ENCODE measurements at places on chromosomes 4 and X.
A peak's percentile ranks its signal among the peaks of the same experiment; 100 is the strongest.

- DNase-seq: no peak
These were observed 849.1 kb upstream of the SLIT2 start for GRCh38 chr4:19402581-19403065.

DNA sequence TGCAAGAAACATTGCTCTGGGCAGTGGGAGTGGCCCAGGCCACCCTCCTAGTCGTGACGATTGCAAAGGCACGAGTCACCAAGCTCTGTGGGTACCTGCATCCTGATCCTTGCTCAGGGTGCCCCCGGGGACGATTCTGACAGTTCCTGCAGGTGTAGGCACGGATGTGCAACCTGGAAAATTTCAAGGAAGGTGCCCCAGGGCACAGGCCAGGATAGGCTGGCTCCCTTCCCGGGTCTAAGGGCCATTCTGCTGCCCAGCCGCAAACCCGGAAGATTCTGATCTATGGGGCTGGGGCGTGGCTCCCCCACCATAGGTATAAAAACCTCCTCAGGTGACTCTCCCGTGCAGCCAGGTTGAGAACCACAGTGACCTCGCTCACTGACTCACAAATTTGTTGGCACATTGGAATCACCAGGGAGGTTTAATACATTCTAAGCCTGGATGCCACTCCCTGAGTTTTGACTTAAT is 228.5 kb downstream of the PTTG2 start:
- DNase-seq: no peak

- peak; percentile 42 for DNase-seq
These were observed 6.1 kb downstream of the SLC7A11 start for GRCh38 chr4:138236037-138236436.

DNA sequence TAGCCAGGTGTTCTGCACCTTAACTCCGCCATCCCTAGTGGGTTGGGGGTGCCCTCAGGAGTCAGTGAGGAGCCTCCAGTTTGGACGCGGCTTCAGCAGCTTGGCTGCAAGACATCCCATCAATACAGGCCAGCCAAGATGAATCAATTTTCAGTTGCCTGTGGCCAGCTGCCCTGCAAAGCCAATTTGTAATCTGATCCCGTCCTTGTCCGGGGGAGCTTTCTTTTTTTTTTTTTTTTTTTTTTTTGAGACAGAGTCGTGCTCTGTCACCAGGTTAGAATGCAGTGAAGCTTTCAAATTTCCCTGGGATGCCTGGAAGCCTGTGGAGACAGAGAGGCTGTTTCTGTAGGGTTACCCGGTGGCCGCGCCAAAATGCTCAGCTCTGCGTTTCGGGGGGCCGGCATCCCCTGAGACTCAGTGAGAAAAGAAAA is 192.5 kb downstream of the ASMT start:
- no peak for DNase-seq

GRCh38 chrX:136694431-136695087 is 46.6 kb downstream of the CD40LG start:
- peak; percentile 56 for DNase-seq

- no peak for DNase-seq
These were observed 37.2 kb upstream of the SCRG1 start for GRCh38 chr4:173436149-173436579.

- DNase-seq: no peak
These were observed 748.0 kb upstream of the PCDH7 start for GRCh38 chr4:29972121-29972520.

DNA sequence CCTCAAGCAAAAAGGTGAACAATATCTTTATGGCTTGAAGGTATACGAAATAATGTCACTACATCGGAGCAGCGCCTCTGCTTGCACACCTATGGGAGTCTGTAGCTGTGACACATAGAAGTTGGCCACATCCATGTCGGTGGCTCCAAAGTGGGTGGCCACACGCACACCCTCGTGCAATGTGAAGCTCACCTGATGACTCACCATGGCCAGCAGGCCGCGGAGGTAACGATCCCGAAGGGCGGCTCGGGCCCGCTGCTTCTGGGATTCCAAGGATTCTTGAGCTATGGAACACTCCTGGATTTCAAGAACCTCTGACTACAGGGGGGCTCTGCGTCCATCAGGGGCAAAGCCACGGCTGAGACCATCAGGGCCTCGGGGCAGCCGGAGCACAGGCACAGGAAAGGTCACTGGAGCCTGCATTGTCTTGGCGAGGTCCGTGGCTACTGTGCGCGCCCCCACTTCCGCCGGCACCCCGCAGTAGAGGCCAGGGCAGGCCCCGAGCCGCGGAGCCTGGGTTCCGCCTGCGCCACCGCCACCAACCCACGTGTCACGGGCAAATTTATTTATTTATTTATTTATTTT is 25.2 kb downstream of the NYX start:
- no peak for DNase-seq

- DNase-seq: no peak
These were observed 27.5 kb upstream of the NDUFC1 start for GRCh38 chr4:139329665-139330200.

DNA sequence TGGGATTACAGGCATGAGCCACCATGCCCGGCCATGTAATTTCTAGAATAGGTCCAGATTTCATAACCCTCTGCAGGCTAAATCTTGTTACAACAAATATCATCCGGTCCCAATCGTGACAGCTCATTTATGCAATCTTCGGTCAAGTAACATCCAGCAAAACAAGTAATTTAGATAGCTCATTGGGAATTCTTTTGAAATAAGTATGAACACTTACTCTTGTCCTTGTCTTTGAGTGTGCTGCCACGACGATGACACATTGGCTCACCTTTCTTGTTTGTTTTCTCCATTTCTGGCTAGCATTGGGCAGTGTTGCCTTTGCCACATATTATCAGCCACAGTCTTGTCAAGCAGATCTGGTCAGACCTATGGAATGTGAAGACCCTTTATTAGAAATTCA is 92.0 kb downstream of the PHEX start:
- no peak for DNase-seq

- DNase-seq: peak; percentile 75
These were observed 2.6 kb upstream of the ZNF674 start for GRCh38 chrX:46547857-46548256.

GRCh38 chrX:16213961-16214360 is 46.7 kb downstream of the MAGEB17 start:
- no peak for DNase-seq

DNA sequence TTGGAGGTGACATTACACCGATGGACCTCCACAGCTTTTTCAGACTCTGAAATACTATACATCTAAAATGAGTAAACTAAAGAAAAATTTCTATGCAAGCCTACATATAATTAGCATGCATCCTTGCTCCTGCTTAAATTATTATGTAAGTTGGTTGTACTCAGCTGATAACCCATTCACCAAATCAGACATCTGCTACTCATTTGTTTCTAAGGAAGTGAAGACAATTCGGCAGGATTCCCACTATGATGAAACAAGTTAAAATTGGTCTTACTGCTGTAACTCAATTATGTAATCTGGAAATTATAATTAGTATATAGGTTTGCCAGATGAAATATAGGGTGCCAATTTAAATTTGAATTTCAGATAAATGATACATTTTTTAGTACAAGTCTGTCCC is 59.5 kb upstream of the FGF13 start:
- no peak for DNase-seq

- DNase-seq: no peak
These were observed 402.5 kb downstream of the RAPGEF2 start for GRCh38 chr4:159505266-159505975.

DNA sequence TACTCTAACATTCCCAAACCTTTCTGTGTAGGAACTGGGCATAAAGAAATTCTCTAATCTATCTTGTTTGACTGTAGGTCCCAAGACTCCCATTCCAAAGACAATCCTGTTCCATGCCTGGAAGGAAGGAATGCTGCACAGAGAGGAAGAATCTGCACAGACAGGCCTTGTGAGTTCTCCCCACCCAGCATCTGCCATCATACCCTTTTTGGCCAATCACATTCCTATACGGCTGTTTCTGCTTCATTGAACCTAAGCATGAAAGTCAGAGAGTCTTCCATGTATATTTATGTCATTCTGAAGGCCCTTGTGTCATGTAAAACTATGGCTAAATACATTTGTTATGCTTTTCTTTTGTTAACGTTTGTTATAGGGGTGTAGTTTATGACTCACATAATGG is 667.7 kb upstream of the IGFBP7 start:
- DNase-seq: no peak

DNA sequence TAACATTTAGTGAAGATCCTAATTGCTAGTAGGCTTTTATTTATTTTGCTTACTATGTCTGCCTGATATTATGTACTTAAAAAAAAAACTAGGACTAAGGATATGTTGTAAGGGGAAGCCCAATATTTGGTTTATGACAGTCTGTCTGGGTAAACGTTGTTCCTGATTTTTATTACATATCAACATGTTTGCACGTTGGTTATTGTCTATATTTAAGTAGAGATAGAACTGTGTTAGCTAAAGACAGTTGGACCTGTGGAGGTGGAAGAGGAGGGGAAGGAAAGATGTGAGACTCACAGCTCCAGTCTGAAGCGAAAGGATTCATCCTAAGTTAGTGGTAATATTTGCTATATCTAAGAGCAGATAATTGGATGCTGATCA is 90.3 kb downstream of the TMEM131L start:
- no peak for DNase-seq

DNA sequence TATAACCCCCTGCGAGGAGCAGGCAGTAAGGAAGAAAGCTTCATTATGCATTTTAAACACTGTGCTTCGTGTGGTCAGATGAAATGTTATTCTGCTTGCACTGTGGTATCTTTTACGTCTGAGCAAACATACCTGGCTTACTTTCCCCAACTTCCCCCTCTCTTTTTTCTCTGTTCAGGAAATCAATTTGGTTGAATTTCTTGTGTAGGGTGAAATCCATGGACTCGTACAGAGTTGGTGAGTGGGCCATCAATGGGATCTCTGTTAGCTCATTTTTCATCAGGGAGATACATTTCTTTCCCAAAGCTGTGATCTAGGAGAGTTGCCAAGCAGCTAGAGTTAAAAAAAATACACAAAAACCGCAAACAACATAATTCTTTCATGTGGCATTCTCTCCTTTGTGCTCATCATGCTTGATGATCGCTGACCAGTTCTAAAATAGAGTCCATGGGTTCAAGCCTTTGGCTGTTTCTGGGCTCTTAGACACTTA is 98.5 kb downstream of the FRAS1 start:
- no peak for DNase-seq

GRCh38 chr4:168570466-168570865 is 73.6 kb downstream of the PALLD start:
- DNase-seq: no peak

GRCh38 chr4:150244600-150244999 is 166.4 kb downstream of the DCLK2 start:
- DNase-seq: no peak

DNA sequence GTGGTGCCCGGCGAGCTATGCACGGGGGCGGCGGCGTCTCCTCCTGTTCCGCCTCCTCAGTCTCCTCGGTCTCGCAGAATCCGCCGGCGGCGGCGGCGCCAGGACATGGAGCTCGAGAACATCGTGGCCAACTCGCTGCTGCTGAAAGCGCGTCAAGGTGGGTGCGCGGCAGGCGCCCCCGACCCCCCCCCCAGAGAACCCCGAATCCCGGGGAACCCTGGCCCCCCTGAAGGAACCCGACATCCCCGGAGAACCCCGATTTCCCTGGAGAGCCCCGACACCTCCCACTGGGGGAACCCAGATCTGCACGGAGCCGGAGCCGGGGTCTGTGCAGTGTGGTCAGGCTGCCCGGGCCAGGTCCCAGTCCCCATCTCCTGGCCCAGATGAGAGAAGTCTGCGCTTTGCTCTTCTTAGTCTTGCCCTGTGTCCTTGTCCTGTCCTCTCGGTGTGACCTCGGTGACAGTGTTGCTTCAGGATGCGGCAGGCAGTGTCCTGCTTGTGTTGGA is 648 bp downstream of the GRK4 start:
- DNase-seq: peak; percentile 71

DNA sequence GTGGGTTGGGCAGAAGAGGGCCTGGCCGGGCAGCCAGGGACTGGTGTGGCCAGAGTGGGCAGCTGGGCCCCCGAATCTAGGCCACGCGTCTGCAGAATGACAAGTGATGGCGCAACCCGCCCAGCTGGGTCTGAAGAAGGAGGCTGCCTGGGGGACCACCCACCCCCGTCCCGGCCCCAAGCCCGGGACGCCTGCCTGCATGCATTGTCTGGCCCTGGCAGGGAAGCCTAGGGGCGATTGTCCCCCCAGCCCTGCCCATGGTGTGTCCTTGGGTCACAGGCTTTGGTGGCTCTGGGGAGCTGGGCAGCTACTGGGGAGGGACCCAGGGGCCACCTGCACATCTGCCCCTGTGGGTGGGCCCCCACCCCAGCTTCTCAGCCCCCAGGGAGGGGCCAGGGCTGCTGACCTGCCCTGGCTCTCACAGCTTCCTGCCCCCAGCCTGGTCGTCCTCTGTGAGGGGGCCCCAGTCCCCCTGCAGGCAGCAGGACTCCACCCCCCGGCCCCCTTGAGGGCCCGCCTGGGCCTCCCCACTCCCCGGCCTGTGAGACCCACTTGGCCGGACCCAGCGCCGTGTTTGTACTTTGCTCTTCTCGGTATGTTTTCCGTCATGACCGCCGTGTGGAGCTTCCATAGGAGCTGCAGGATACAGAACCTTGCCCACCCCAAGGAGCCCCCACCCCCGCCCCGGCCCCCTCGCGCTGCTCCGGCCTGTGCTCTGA is 4.9 kb downstream of the FGFR3 start:
- no peak for DNase-seq

DNA sequence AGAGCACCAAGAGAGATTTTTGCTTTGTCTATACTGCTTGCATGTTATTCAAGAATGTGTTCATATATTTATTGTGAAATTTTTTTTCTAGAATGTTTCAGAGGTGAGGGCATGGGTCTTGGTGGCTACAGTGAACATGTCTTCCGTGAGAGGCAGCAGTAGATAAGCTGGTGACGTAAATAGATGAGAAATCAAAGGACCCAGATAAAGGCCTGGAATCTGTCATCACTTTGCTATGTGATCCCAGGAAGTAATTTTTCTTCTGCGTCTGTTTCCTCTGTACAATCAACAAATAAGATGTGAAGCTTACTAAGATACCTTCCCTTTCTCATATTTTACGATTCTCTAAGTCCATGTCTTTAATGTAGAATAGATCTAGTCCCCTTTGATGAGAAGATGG is 129.1 kb downstream of the COL4A6 start:
- DNase-seq: peak; percentile 37

- DNase-seq: peak; percentile 81
These were observed 29.3 kb downstream of the CRMP1 start for GRCh38 chr4:5863461-5864113.

DNA sequence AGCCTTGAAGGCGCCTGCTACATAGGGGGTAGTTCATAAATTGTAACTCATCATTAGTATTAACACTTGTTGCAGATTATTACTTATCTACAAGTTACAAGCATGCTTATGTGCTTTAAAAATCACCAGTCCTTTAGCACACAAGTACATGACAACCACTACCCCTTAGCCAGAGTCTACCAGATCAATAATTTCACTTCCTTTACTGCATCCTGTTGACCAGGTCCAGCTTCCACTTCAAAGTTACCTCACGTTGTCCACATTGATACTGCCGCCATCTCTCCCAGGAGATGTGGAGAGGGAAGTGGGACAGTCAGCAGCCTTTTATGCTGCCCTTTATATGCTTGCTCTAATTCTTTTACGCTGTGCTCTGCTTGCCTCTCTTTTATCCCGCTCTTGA is 231.3 kb upstream of the CXXC4 start:
- no peak for DNase-seq
